ENCODE measurements at places on chromosomes 3 and 15.

GRCh38 chr3:57110798-57111197 is 50.3 kb downstream of the SPATA12 start:
- no peak for DNase-seq

GRCh38 chr3:40653001-40653400 is 128.2 kb downstream of the ZNF621 start:
- no peak for DNase-seq

DNA sequence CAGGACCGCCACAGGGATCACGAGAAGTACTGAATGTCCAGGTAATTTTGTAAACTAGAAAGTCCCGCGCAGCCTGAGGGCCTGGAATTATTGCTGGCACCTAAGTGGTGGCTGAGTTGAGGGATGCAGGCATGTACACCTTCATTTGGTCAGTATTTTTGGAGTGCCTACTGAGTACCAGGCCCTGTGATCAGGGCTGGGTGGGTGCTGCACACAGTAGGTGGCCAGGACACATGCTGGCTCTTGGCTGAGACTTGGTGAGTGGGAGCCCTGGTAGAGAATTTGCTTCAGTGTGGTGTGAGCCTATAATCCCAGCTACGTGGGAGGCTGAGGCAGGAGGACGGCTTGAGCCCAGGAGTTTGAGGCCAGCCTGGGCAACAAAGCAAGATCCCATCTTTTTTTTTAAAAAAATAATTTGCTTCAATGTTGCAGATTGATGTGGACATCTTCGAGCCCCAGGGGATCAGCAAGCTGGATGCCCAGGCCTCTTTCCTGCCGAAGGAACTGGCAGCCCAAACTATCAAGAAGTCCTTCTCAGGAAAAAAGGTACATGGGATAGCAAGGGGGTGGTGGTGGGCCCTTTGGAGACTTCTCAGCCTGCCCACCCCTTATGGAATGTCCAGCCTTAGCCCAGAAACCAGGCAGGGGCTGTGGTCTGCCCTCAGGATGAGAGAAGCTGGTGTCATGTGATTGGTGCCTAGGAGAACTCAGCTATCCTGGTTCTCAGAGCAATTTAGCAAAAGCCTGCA is 2.6 kb downstream of the ITIH1 start:
- no peak for DNase-seq

- DNase-seq, result no peak
Observed at GRCh38 chr15:48175126-48175525, 3.0 kb downstream of the MYEF2 start.

GRCh38 chr3:11118181-11118682 is 36.1 kb upstream of the HRH1 start:
- DNase-seq, result no peak

DNA sequence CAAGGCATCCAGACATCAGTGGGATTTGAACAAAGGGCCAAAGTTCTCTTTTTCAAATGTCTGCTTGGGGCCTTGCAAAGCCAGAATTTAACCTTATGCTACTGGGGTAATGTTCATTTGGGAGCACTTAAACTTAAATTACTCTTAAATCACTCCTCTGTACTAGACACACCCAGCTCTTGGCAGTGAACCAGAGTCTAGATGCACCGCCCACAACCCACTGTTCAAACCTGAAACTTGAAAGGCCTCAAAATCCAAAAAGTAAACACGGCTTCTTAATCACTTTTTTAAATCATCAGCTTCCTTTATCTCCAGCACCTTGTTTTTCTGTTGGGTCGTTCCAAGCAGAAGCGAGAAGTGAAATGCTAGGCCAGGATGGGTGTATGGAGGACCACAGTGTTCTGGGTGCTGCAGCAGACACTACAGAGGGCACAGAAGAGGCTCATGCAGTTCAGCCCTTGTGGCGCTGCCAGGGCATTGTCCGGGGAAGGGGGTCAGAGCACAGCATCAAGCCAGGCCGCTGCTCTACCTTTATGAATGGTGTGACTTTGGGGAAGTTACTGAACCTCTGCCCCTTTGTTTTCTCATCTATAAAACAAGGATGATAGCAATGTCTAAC is 28.8 kb downstream of the MECOM start:
- no peak for DNase-seq

DNA sequence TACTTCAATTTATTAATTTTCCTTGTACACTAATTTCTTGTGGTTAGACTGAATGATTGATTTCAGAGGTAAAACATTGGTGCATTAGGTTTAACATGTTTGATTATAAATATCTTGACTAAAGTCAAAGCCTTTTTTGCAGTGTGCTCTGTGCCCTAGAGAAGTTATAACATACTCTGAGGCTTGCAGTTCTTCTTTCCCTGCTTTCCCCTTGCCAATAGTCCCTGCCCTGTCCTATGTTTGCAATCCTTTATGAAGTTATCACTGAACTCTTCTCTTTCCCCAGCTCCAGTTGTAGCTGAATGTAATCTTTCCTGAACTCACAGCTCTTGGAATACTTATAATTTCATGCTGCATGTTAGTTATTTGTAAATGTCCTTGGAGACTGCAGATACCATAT is 35.6 kb downstream of the USP3 start:
- no peak for DNase-seq
